Caco-2 (cell line): ENCODE measurements at places on chromosomes 3 and 15. TPM values are rescaled to one million over a fixed set of nuclear protein-coding genes. Genes with fewer than 3 reads are reported as not detected.
A peak's percentile ranks its signal among the peaks of the same experiment; 100 is the strongest.

- H3K36me3 ChIP-seq = no peaks in the 10 kb centered on the region
- peak overlapping the region; percentile 83 for H3K4me3 ChIP-seq
- no peak for DNase-seq
- no peak overlapping the region for H3K27ac ChIP-seq
These were observed 1.3 kb downstream of the TTBK2 start for GRCh38 chr15:42919308-42919707.

- H3K27ac ChIP-seq = no peak overlapping the region
- DNase-seq = no peak
- no peaks in the 10 kb centered on the region for H3K4me1 ChIP-seq
- H3K27me3 ChIP-seq = no peaks in the 10 kb centered on the region
- H3K36me3 ChIP-seq = no peaks in the 10 kb centered on the region
These were observed 222.7 kb upstream of the NAALADL2 start for GRCh38 chr3:174636451-174636850.

GRCh38 chr15:56972426-56972825, 54.0 kb downstream of the TCF12 start:
- H3K4me1 ChIP-seq = peaks cover 25% of the 10 kb centered on the region
- no peaks in the 10 kb centered on the region for H3K36me3 ChIP-seq
- no peak overlapping the region for H3K4me3 ChIP-seq
- no peak overlapping the region for H3K27ac ChIP-seq
- no peak for DNase-seq

DNA sequence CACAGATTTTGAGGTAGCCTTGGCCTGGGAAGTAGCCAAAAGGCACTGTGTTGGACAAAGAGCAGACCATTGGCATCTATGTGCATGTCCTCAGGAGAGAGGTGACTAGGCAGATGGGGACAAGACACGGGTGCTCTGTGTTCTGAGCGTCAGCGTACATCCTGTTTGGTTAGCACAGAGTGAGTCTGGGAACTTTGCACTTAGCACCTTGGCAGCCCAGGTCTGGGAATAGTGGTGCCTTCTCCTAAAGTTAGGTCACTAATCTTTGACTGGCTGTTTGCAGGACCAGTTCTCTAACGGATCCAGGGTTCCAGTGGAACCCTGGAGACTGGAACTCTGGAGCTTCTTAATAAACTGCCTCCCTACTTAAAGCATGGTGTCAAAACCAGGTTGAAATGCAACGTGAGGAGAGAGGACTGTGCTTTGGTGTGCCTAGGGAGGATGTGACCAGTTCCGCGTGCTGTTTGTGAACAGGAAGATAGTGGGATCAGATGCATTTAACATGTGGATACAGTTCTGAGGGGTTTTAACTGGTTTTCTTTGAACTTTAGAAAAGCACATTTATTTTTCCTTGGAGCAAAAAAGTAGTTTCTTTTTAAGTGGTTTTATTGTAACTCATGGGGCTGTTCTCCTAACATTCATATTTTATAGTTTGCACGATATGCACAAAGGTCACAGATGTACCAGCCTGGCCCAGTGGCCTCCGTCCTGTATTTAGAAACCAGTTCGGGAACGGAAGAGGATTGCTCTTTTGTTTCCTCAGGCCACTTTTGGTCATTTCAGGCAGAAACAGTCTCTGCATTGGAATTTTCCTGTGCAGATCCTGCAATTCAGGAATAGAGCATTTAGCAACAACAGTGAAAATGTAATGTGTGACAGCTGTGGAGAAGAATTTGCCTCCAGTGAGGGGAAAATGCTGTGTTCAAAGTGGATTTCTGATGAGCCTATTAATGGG, 48.8 kb downstream of the ABHD2 start:
- no peaks in the 10 kb centered on the region for H3K27me3 ChIP-seq
- no peak for DNase-seq
- no peak overlapping the region for H3K4me3 ChIP-seq
- peak overlapping the region; percentile 31 for H3K27ac ChIP-seq
- H3K4me1 ChIP-seq = peaks cover 29% of the 10 kb centered on the region

DNA sequence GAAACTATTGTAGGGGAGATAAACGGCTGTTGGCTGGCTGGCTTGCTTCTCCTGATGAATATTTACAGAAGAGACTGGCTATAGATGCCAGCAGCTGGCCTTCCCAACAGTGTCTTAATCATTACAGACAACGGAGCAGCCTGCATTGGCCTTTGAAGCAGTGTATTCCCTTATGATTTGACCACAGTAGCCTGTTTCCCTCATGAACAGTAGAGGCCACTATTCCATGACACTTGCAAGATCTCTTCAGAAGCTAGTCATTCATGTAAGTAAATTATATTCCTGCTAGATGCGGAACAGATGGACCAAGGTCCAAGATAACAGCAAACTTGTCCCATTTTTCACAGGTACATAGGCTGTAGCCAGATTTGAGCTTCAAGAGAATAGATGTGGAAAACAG, 47.3 kb downstream of the TMCO5A start:
- H3K27me3 ChIP-seq = no peaks in the 10 kb centered on the region
- H3K27ac ChIP-seq = no peak overlapping the region
- H3K36me3 ChIP-seq = no peaks in the 10 kb centered on the region
- H3K4me3 ChIP-seq = no peak overlapping the region
- peak; percentile 36 for DNase-seq
- H3K4me1 ChIP-seq = no peaks in the 10 kb centered on the region

DNA sequence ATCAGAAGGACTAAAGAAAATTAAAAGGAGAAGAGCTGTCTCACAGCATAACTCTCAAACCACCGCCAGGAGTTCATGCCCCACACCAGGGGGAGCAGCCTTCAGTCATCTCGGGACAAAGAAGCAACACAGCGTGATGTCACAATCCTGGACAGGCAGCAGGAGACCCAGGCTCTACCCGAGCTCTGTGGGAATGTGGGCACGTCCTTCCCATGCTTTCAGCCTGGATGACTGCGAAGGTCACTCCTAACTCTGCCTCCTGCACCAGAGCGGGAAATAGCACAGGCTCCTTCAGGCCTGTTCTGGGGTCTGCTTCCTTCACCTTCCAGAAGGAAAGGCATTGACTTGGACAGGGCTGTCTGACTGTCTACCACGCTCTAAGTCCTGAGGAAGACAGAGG, 31.3 kb downstream of the NOX5 start:
- H3K4me3 ChIP-seq = no peak overlapping the region
- DNase-seq = peak; percentile 49
- no peaks in the 10 kb centered on the region for H3K27me3 ChIP-seq
- no peak overlapping the region for H3K27ac ChIP-seq

DNA sequence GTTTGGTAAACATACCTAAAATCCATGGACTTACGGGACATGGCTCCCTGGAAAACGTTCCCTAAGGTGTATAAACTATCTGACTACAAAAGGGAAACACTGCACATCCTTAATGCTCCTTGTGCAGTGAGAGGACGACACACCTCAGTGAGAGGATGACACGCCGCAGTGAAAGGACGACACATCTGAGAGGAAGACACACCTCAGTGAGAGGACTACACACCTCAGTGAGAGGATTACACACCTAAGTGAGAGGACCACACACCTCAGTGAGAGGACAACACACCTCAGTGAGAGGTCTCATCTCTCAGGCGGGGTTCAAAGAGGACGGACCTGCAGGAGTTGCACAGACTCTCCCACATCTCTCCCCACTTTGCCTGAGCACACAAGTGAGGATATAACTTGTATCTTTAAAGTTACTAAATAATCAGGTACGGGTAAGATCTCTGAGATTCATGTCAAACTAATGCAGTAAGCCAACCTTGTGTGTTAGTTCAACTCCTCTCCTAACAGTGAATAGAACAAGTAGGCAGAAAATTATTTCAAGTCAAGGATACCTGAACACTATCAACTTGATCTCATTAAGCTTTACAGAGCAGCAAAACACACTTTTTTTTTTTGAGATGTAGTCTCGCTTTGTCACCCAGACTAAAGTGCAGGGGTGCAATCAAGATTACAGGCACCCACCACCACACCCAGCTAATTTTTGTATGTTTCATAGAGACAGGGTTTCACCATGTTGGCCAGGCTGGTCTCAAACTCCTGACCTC, 32.1 kb downstream of the HERC2 start:
- H3K27me3 ChIP-seq = no peaks in the 10 kb centered on the region
- DNase-seq = no peak
- no peak overlapping the region for H3K27ac ChIP-seq

GRCh38 chr3:119329551-119329950, 35.4 kb downstream of the ARHGAP31 start:
- no peaks in the 10 kb centered on the region for H3K36me3 ChIP-seq
- H3K27ac ChIP-seq = no peak overlapping the region
- H3K27me3 ChIP-seq = no peaks in the 10 kb centered on the region
- no peaks in the 10 kb centered on the region for H3K4me1 ChIP-seq
- DNase-seq = no peak
- H3K4me3 ChIP-seq = no peak overlapping the region

GRCh38 chr3:108473711-108474110, 36.7 kb downstream of the MYH15 start:
- DNase-seq = no peak
- H3K4me3 ChIP-seq = no peak overlapping the region
- no peak overlapping the region for H3K27ac ChIP-seq
- no peaks in the 10 kb centered on the region for H3K4me1 ChIP-seq

- no peaks in the 10 kb centered on the region for H3K27me3 ChIP-seq
- DNase-seq = no peak
- H3K4me1 ChIP-seq = no peaks in the 10 kb centered on the region
- H3K36me3 ChIP-seq = no peaks in the 10 kb centered on the region
- no peak overlapping the region for H3K27ac ChIP-seq
These were observed 95.0 kb upstream of the PLSCR4 start for GRCh38 chr3:146345900-146346299.

DNA sequence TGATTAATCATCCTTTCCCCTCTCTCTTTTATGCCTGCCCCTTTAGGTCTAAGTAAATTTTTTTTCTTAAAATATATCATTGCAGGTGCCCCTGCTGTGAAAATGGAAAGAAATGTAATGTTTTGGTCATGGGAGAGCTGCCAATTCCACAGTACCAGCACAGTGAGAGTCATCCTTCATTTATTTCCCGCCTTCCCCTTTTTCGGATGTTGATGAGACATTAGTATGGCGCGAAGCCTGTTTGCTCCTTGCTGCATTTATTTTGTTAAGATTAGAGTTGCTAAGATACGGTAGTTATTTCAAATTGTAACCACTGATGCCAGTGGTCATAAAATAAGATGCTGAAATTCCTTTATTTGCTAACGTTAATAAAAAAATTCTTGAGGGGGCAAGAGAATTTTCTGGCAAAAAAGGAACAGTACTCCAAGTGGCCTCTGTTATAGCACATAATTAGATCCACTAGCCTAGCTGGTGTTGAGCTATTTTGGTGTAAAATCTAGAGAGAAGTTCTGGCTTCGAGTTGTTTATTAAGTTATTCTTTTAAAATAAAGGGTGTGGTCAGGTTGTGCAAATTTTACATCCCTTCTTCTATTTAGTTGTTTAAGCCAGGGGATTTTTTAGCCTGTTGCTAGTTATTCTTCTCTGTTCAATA, 62.8 kb downstream of the MDFIC2 start:
- H3K4me3 ChIP-seq = no peak overlapping the region
- H3K27me3 ChIP-seq = no peaks in the 10 kb centered on the region
- H3K36me3 ChIP-seq = no peaks in the 10 kb centered on the region
- DNase-seq = no peak

- no peak overlapping the region for H3K27ac ChIP-seq
- H3K4me3 ChIP-seq = no peak overlapping the region
- H3K27me3 ChIP-seq = peaks cover 1% of the 10 kb centered on the region; the same call in 1 of the 2 replicates
- no peak for DNase-seq
- no peaks in the 10 kb centered on the region for H3K4me1 ChIP-seq
These were observed 61.0 kb upstream of the CSTA start for GRCh38 chr3:122263974-122264588.

- no peak overlapping the region for H3K27ac ChIP-seq
- no peak for DNase-seq
- no peaks in the 10 kb centered on the region for H3K4me1 ChIP-seq
- H3K36me3 ChIP-seq = no peaks in the 10 kb centered on the region
These were observed 30.3 kb upstream of the SEC13 start for GRCh38 chr3:10351013-10351735.

DNA sequence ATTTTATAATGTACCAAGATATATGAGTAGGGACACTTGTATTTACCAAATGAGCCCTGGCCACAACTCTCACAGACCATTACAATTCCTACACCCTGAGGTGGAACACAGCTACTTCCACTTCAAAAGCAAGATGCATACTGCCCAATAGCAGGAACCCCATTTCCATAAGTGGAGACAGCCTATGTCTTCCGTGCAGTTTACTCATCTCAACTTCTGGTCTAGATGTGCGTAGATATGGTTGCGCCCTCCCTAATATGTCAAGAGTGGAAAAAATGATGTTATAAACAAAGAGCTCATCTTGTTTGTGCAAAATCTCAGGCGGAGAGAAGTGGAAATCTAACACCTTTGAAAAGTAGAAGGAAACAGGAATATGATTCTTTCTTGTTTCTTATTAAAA, 44.6 kb downstream of the RAB27A start:
- H3K4me1 ChIP-seq = peaks cover 2% of the 10 kb centered on the region; the same call in 1 of the 2 replicates
- DNase-seq = no peak
- no peak overlapping the region for H3K4me3 ChIP-seq
- no peak overlapping the region for H3K27ac ChIP-seq
- H3K36me3 ChIP-seq = no peaks in the 10 kb centered on the region
- H3K27me3 ChIP-seq = no peaks in the 10 kb centered on the region

- no peaks in the 10 kb centered on the region for H3K4me1 ChIP-seq
- no peak for DNase-seq
- no peaks in the 10 kb centered on the region for H3K27me3 ChIP-seq
- no peak overlapping the region for H3K4me3 ChIP-seq
- no peaks in the 10 kb centered on the region for H3K36me3 ChIP-seq
These were observed 526.6 kb upstream of the ZNF717 start for GRCh38 chr3:76311941-76312340.

DNA sequence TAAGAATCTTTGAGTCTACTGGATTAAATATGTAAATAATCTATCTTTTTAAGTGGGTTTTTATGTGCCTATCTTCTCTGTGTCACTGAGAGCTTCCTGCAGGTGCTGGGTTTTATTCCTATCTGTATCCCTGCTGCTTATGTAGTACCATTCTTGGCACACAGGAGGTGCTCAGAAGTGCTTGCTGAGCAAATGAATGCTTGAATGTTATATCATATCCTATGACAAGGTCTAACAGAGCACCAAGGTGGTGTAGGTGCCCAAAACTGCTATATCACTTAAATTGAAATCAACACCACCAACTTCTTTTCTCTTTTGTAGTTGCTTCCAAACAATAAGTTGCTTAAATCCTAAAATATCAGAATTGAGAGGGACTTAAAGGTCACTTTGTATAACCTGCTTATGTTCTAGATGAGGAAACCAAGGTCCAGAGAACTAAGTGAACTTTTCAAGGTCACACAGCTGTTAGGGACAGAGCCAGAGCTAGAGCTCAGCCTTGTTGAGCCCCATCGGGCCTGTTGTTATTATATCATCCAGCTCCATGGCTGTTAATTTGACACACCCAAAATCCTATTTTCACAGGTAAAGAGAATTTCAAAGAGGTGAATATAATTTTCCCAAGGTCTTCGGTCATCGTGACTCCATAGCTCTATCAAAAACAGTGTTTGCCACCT, 46.0 kb downstream of the CCNL1 start:
- no peak overlapping the region for H3K27ac ChIP-seq
- H3K4me3 ChIP-seq = no peak overlapping the region
- no peaks in the 10 kb centered on the region for H3K27me3 ChIP-seq
- no peaks in the 10 kb centered on the region for H3K36me3 ChIP-seq

GRCh38 chr3:146464783-146465182, 4.6 kb downstream of the PLSCR2 start:
- H3K27me3 ChIP-seq = no peaks in the 10 kb centered on the region
- H3K4me3 ChIP-seq = no peak overlapping the region
- no peak overlapping the region for H3K27ac ChIP-seq

Gene TLNRD1
- total RNA-seq = 13.7 and 13.8 TPM in 2 replicates

Gene B2M
- total RNA-seq = 269 and 273 TPM in 2 replicates

Gene IFT80
- 19.3 and 24.9 TPM in 2 replicates for total RNA-seq

Gene LYZL4
- not detected in 2 replicates for total RNA-seq

Gene CCDC13
- total RNA-seq = 0.82 and 1.4 TPM in 2 replicates

Gene C3orf22
- total RNA-seq = not detected in 2 replicates

Gene NEK10
- 0.30 and 0.39 TPM in 2 replicates for total RNA-seq
